ENCODE measurements at places on chromosomes 1 and 21.

DNA sequence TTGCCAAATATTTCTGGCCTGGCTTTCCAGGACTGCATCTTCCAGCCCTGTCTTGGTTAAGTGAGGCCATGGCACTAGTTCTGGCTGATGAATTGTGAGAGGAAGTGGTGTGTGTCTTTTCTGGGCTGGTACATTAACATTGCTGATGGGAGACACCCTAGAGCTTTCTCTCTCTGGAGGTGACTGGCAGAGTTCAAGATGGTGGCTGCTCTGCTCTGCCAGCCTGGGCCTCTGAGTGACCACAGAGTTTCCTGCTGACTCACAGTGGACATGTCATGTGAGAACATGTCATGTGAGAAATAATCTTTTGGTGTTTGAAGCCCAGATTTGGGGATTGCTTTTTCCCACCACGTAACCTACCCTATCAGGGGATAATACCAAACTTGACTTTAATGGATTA is 218.0 kb upstream of the KIAA0040 start:
- no peak for DNase-seq

GRCh38 chr1:3479511-3480368 is 25.3 kb downstream of the ARHGEF16 start:
- no peak for DNase-seq

GRCh38 chr1:227889047-227889862 is 58.5 kb downstream of the WNT9A start:
- DNase-seq: peak; percentile 6

- DNase-seq: no peak
Measured at GRCh38 chr21:46059195-46059594, 38.7 kb upstream of the COL6A2 start.

- DNase-seq: no peak
Measured at GRCh38 chr1:193229136-193229535, 42.7 kb upstream of the B3GALT2 start.

- no peak for DNase-seq
Measured at GRCh38 chr1:230157420-230158390, 90.7 kb downstream of the GALNT2 start.

DNA sequence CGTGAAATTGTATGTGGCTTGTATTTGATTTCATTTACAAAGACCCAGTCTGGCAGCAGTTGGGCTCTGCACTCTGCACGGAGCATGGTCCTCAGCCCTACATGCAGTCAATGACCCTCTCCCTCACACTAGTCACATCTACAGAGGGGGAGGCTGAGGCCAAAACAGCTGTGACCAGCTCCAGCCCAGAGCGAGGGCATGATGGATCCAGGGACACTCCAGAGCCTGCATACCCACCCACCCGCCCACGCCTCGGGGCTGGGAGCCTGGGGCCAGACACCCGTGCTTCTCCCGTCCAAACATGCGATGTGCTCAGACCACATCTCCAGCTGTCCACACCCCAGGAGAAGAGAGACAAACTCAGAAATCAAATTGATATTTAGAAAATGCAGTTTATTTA is 14.0 kb upstream of the PRDM16 start:
- no peak for DNase-seq

DNA sequence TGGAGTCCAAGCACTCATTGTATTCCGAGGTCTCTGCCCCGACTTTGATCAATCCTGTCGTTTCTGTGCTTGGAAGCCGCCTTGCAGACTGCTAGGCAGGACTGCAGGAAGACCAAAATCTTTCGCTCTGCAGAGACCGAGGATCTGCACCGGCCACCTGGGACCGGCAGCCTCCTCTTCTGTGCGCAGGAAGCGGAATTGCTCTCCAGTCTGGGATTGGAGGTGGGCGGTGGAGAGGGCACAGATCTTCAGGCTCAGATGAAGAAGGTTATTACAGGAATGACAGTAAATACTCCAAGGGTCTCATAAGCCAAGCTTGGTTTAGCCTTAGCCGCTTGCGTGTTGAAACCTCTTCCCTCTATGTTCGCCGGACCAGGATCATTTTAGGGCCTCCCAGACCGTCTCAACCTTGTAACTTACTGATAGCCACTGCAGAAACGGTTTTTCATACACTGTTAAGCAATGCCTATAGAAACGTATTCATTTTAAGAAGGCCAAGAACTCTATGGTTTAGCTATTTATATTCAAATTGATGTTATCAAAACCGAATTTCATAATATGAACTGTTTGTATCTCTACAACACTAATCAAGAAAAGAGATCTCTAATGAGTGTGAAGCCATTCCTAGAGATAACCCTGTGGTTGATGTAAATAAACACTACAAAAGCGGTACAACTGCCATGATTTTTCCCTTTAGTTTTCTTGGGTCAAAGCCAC is 1.1 kb downstream of the MIA3 start:
- DNase-seq: no peak

DNA sequence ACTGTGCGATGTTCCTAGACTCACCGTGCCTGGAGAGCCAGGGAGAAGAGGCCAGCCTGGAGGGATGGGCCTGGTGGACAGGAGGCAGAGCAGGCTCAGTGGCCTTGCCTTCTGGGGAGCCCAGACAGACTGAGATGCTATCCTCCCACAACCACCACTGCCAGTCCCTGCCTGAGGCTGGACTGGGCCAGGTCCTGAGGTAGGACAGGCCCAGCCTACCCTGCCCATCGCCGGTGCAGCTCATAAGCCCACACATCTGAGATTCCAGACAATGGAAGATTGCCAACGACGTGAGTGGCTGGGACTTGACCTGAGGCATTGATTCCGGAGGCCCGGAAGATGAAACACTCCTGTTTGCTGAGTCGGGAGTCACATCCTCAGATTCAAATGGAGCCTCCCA is 5.8 kb downstream of the CLEC20A start:
- DNase-seq: no peak

DNA sequence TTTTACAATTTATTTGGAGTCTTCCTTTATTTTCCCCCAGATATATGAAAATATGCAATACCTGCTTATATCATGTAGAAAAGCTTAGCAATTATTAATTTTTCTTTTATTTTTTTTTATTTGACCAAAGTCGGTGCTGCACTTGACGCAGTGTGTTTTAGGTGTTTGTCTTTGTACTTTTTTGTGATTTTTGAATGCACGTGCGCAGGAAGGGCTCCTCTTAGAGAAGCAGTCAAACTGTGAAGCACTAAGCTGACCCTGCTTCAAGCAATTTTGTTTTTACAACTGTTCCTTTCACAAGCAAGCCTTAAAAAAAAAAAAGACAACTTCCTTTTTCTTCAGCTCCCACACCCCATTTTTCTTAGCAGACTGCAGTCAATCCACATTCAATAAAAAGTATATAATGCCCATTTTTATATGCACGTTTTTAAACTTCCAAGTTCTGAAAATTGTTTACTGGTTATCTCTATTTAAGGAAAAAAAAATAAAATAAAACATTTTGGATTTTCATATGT is 267.4 kb downstream of the TM2D1 start:
- DNase-seq: no peak

DNA sequence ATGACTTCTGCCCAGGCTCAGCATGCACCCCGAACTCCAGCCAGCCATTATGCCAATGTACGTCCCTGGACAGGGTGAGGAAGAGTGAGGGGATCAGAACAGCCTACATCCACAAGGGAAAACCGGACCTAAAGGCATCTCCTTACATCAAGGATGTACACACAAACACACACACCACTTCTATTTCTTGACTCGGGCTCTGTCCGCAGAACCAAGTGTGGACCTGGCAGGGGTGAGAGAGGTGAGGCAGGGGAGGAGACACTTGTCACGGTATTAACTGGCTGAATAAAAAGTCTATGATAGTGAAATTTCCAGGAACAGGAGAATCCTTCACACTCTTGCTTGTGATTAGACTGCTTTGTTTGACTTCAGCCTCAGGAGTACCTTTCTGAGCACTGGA is 2.3 kb downstream of the LMOD1 start:
- DNase-seq: no peak

DNA sequence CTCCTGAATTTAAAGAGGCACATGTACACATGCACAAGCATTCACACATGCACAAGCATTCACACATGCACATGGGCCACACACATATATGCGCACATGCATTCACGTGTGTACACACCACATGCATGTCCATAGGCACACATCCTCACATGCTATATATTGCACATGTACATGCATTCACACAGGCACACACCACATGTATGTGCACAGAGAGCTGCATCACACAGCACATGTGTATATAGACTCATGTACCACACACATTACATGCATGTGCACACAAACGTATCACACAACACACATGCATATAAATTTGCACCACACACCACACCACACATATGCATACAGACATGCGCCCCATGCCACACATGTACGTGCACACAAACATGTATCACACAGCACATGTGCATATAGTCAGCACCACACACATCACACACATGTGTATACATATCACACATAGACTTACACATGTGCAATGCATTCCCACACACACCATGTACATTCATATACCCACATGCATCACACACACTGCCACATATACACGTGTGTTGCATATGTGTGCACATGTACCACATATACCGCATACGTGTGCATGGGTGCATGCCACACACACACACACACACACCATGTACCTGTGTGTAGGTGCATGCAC is 54.6 kb upstream of the COL18A1 start:
- no peak for DNase-seq

GRCh38 chr1:242196101-242196500 is 197.2 kb upstream of the MAP1LC3C start:
- no peak for DNase-seq

GRCh38 chr1:166857995-166858394 is 18.1 kb downstream of the TADA1 start:
- DNase-seq: no peak

DNA sequence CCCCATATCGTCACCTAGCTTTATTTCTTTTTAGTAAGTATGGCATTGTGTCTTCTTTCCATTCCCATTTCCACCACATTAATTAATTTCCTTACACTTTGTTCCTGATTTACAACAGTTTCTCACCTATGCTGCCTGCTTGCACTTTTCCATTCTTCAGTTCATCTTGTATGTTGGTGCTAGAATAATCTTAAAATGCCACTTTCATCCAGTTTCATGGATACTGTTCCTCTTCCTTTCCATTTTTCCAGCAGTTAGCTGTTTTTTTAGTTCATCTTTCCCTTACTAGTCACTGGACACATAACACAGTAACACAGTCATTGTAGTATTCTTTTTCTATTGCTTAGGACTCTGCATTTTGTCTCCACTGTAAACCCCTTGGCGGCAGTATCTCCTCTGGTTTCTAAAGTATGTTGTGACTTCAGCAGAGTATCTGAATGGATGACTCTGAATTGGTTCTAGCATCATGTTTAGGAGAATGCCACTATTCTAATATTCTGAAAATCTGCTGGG is 2.1 kb downstream of the CDC7 start:
- no peak for DNase-seq

DNA sequence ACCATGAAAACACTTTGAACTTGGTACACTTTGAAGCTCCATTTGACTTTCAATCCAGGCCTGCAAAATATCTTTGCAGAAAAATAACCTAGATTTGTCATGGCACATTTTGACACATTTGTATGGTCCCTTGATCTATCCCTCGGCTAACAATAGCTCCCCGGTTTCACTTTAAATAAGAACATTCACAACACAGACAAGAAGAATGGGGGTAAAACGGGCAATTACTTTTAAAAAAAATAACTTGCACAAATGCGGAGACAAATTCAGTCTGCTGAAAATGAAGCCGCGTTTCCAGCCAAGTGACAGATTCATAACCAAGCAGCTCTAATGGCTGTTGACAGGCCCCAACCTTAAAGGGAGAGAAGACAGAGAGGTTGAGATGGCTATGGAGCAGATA is 218.2 kb downstream of the NPHP4 start:
- no peak for DNase-seq

GRCh38 chr1:23558140-23558871 is 995 bp downstream of the ID3 start:
- DNase-seq: peak; percentile 57

DNA sequence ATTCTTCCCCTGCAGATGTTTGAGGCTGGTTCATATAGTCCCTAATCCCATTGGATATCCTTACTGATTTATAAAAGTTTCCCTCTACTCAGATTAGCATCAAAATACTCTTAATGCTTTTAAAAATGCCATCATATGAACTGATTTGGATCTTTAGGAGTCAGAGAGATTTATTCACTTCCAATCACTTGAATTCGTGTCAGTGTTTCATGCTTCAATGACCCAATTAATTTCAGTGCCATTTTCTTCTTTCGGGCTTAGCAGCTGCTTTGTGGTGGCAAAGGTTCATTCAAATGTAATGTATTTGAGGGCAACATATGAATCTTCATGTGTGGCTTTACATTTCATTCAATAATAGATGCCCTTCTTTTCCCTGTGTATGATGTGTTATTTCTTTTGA is 2.2 kb upstream of the TSEN15 start:
- DNase-seq: no peak

GRCh38 chr1:202716654-202717053 is 6.4 kb upstream of the SYT2 start:
- no peak for DNase-seq

DNA sequence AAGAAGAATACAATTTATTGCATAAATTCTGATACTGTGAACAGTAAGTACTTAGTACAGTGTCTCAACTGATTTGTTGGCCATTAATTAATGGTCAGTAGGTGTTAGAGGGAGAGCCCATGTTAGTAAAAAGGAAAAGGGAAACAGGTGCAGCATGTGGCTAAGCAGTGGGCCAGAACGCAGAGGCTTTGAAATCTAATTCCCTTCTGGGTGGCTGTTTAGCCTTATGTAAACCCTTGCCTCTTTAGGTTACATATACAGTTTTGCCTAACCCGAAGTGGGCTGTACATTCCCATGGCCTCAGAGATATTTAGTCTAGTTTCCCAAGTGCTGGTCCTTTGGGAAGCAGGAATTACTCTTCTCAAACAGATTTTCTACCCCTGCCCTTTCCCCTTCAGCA is 43.5 kb upstream of the BCL9 start:
- no peak for DNase-seq

DNA sequence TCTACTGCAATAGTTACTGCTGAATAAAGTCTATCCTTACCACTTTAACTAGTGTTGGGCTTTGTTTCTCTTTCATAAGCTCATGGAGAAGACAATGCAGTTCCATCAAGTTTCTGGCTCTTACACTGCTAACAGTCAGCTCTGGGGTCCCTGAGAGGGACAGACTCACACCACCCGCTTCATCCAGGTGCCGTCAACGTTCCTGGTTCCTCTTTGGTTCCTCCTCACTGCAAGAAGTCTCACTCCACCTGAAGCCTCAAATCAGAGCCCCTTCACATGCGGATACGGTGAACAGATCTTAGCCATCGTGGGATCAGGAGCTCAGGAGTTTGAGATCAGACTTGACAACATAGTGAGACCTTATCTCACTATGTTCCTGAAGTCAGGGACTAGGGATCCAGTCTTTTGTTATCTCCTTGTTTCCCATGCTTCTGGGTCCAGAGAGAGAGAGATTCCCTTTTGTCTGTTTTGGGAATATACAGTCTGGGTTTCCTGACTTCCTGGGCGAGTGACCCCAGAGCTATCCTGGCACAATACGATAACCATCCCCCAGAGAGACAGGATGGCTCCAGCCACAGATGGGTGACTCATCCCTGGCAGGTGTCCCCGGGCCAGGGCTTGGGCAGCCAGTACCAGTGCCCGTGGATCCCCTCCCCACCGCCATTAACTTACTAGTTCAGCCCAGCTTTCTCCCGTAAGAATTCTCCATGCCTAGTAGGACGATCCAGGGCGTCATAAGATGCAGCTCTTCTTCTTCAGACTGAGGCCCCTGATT is 14.3 kb upstream of the PCP4 start:
- DNase-seq: no peak
